ENCODE measurements at places on chromosomes 3 and 15.

- DNase-seq = no peak
Measured at GRCh38 chr3:130789782-130790322, 43.2 kb upstream of the PIK3R4 start.

- no peak for DNase-seq
Measured at GRCh38 chr3:175346573-175347356, 487.6 kb downstream of the NAALADL2 start.

- no peak for DNase-seq
Measured at GRCh38 chr3:77348244-77348855, 308.5 kb downstream of the ROBO2 start.

GRCh38 chr15:51649659-51650521 lies 27.3 kb upstream of the DMXL2 start:
- DNase-seq = peak; percentile 31

- DNase-seq = no peak
Measured at GRCh38 chr3:167901138-167901537, 165.6 kb downstream of the SERPINI1 start.

DNA sequence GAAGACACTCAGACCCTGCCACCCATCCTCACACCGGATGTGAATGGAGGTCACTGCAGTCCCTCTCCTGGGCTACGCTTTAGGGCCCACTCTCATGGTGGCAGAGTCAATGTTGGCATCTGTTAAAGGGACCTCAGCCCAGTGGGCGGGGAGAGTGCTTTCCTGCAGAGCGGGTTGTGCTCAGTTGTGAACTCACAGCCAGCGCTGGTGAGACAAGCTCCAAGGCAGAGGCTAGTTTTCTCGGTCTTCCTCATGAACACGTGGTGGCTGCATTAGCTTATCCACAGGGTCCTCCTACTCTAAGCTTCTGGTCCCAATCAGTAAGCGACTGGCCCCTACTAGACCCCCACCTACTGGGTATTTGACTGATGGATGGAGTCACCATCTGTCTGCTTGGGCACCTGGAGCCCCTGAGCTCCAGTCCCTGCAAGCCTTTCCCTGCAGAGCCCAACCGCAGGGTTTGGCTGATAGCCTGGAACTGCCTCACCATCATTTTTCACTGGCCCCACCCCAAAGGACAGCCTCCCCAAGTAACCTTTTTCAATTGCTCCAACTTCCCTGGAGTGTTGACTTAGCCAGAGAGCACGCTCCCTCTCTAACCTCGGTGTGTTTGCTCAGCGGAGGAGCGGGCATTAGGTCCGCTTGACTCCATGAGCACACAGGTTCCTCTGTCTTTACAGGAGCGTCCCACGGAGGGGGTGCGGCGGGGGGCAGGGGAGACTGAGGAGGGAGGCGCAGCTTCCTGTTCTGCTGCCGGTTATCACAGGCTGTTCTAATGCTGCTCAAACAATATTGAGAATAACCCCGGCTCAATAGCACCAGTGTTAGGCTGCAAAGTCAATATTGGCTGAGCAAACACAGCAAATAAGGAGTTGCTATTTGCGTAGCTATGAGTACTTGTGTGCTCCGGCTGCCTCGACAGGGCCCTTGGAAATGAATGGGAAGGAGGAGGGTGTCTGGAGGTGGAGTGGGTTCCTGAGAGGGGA lies 141.7 kb downstream of the RPLP1 start:
- no peak for DNase-seq

DNA sequence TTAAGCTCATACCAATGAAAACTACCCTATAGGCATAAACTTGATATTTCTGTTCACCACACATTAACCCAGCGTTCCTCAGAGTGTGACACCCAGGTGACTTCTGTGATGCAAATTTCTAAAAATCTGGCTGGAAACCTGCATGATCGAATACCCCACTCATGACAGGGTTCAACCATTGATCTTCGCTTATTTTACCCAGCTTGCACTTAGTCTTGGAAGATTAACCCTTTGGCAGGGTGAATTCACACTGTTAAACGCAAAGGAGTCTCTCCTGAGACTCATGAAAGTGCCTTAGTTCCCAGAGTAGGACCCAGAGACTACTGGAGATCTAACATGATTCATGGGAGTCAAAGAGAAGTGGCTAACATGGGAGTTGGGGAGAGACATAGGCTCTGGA lies 391.6 kb downstream of the MECOM start:
- DNase-seq = no peak

GRCh38 chr3:131807822-131808221 lies 227.0 kb downstream of the CPNE4 start:
- no peak for DNase-seq

DNA sequence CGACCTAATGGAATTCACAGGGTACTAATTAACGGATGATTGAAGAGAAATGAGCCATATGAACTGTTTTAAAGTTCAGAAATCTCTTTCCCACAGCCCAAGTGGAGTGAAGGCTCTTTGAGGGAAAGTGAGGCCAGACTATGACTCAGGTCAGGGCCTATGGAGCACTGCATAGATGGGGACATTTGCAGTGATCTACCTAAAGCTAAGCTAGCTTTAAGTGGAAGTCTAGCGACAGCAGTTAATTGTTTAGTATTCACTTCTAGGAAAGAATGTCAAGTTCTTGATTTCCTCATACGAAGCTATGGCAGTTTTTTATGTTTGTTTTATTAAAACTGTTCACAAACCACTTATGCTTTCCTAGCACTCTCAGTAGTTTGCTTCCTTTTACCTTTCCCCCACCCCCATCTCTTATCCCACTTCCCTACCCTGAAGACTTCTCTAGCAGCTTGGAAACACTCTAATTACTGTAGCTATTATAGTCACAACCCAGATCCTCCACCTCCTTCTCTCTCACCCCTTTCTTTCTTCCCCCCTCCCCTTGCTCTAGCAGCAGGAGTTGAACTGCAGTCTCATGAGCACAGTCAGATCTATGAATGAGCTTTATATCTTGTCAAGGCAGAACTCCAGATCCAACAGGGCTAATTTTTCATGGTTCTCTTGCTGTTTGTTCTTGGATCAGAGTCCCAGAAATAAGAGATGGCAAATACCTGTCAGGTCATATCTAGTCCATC lies 6.2 kb downstream of the ZNF609 start:
- no peak for DNase-seq

DNA sequence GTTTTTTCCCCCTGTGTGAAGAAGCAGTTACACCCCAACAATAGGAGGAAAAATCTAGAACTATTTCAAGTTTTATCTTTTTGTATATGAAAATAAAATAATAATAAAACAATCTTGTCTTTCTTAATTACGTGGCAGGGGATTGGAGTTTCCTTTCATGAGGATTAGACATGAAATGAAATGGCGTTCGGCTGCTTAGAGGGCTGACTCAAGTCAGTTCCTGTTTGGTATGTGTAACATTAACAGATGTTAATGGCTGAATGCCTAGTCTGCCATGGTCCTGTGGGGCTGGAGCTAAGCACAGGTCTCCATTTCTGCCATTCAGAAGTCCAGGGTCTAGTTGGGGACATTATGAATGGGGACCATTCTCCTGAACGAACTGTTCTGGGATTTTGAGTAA lies 3.1 kb upstream of the EXOG start:
- DNase-seq = no peak

GRCh38 chr3:161253711-161254110 lies 32.6 kb downstream of the NMD3 start:
- no peak for DNase-seq

DNA sequence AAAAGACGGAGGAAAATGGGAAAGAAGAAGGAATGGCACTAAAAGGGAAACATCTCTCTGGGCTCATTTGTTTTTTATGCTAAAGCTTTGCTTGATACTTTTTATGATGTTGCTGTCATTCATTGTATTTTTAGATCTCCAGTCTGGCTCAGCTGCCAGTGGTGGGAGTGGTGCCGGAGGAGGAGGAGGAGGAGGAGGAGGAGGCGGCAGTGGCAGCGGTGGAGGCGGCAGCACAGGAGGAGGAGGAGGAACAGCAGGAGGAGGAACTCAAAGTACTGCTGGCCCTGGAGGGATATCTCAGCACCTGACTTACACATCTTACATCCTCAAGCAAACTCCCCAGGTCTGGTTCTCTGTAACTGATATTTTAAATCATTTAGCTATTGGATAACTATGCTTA lies 49.6 kb downstream of the MAP6D1 start:
- DNase-seq = no peak

GRCh38 chr15:100842756-100843730 lies 36.6 kb upstream of the ALDH1A3 start:
- no peak for DNase-seq

- DNase-seq = no peak
Measured at GRCh38 chr3:44242721-44243120, 1.0 kb downstream of the TOPAZ1 start.

DNA sequence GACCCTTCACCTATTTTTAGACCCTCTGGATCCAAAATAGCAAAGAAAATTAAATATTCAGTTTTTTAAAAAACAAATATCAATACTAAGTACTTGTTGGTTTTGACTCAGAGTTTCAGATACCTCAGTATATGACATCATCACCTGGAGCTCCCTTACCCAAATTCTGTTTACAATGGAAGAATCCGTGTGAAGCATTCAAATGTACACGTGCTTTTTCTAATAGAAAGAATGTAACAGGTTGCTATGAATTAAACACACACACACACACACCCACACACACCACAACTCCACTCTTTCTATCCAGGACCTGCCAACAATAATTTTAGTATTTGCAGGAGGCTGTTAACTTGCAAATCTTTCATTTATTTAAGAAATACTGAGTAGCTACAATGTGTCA lies 221.8 kb downstream of the THRB start:
- DNase-seq = no peak

- DNase-seq = no peak
Measured at GRCh38 chr3:100516232-100516631, 23.8 kb downstream of the TMEM45A start.

DNA sequence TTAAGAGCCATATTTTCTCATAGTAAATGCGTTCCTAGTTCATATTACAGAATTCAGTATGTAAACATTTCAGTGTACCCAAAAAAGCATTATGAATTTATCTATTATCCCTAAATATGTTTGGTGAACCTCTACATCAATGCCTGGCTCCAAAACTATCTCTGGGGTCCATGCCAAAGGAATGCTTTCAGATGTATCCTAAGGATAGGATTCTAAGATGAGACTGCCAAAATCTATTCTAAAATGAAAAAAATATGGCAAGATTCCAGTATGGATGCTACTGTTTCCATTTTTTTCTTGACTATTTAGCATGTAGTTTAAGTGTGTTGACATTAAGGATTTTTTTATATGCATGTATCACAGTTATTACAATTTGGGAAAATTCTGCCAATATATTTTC lies 18.8 kb downstream of the EIF5A2 start:
- DNase-seq = no peak

- no peak for DNase-seq
Measured at GRCh38 chr3:126773167-126773566, 69.1 kb downstream of the CHCHD6 start.

DNA sequence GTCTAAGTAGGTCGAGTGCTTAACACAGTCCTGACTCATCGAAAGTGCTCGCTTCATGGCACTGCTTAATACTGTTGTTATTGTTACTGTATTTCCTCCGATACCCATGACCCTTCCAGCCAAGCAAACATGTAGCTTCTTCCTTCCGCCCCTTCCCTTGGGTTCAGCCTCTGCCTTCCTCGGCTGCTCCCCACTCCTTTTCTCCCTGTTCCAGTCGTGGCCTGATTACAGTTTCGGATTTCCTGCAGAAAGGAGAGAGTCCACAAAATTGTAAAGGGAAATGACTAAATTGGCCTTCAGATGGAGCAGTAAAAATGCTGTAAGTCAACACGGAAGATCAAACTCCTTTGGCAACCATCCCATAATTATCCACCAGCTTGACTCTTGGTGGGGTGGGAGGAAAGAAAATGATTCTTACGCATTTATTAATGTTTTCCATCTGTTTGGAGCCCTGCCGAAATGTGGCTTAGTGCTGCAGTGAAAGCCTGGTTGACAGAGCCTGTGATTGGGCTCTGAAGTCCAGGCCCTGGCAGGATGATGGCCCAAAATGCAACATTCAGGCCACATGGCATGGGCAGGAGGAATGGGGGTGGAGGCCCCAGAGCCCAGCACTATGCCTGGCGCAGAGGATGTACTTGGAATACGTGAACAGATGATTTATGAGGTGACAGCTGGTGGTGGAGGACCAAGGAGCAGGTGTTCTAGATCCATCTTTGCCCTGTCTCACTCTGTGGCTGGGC lies 37.6 kb downstream of the FAM3D start:
- no peak for DNase-seq

DNA sequence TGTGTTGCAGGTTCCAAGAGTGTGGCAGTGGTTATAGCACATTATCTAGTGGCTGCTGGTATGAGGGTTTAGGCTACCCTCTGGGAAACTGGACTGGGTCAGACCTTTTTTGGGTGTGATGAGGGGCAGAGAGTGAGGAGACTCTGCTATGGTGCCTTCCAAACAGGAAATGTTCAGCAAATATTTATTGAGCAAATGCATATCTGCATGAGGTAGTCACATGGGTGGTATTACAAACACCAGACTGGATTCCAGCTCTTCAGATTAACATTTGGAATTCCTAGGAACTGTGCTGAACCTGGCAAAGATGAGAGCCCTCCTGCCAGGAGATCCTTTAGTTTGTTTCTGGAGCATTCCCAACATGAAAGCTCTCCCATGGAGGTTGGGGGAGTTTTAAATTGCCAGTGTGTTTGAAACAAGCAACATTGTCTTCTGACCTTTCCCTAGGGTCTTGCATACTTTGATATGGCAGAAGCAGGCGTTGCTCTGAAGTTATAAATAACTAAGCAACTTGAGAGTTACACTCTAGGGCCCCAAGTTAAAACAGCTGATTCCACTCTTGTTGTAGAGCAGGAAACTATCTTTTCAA lies 341.2 kb upstream of the C2CD4B start:
- no peak for DNase-seq

- peak; percentile 37 for DNase-seq
Measured at GRCh38 chr3:136919799-136920580, 37.8 kb upstream of the IL20RB start.

DNA sequence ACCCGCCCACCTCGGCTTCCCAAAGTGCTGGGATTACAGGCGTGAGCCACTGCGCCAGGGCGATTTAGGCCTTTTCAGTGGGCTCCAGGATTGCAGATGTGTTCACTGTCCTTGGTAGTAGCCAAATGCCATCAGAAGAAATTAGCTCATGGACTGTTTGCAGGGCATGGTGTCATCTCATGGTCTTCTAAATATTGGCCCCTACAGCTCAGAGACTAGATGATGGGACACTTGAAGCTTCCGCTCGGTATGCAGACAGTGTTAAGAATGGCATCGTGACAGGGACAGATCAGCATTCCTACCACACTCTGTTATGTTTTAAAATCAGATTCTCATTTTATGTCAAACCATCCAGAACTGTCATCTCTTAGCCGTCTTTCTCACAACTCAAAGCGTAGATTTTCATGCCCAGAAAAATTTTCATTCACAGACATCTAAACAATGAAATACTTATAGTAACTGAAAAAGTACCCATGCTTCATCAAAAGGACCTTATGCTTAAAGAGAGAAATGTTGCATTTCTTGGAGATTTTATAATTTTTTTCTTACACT lies 24.9 kb downstream of the SLCO3A1 start:
- DNase-seq = no peak

GRCh38 chr3:94619643-94620042 lies 556.8 kb downstream of the NSUN3 start:
- no peak for DNase-seq

DNA sequence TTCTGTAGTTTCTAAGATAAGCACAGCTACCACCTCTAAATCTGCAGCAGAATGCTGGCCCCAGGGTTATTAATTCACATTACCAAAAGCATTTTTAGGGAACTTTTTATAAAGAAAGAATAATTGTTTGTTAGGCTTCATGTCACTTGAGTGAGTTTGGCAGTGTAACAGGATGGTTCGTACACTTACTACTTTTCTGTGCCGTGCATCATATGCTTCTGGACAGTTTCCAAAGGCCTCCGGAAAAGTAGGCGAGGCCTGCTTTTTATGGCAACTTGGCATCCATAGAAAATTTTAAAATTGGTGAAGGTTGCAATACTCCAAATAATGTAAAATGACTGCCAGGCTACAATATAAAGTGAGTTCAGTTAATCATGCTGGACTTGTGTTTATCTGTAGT lies 30.0 kb downstream of the NIPA2 start:
- no peak for DNase-seq
